NCI-H1105 treated with DMSO at 0.1 percent for 48 hours (cell line): ENCODE measurements at places on chromosomes 16 and 17.
A peak's percentile ranks its signal among the peaks of the same experiment; 100 is the strongest.

DNA sequence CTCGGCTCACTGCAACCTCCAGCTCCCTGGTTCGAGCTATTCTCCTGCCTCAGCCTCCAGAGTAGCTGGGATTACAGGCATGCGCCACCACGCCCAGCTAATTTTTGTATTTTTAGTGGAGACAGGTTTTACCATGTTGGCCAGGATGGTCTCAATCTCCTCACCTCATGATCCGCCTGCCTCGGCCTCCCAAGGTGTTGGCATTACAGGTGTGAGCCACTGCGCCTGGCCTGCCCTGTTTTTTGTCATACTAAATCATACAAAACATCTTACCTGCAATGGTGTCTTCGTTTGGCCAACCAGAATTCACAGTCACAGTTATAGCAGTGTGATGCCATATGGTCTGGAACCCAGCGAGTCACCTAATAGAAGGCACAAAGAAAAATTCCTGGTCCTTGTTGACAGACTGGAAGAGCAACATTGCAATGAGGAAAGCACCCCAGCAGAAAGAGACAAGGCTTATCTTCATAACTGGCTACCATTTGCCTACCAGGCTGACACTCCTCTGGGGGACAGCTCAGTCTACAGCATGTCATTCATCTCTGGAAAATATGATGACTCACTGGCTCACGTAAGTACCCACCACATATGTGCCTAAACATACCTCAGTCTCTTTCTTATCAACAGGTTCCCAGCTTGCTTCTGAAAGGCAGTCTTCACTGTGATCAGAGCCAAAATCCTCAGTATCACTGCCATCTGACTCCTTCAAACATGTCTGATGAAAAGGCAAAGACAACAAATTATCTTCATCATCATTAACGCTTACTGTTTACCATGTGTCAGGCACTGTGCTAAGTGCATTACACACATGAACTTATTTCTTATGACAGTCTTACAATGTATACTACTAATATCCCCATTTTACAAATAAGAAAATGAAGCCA, 4.3 kb upstream of the HSF5 start:
- DNase-seq, result no peak

DNA sequence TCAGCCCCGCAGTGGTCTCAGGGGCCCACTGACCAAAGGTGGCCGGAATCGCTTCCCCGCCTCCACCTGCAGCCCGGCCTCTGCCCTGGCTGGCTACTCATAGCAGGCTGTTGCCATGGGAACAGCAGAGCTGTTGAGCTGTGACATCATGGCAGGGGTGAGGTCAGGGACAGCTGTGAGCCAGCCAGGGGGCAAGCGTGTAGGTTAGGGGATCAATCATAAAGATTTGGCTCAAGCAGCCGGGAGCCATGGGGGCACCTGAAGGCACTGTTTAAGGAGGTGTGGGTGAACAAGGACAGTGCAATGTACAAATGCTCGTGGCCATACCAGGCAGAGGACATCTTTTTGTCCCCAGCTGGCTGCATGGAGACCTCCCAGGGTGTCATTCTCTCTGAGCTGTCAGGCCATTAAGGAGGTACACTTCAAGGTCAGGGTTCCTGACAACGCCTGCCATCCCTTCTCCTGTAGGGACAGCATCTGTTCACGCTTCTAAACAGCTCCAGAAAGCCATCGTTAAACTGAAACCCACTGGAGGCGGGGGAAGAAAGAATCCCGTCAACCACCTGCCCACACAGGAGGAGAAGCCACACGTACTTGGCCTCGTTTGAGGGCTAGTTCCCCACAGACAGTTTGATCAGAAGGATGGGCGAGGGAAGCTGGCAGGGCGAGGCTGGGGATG, at the start of gene CEP295NL:
Gene CEP295NL (minus strand): TSS at position 101 of the 679 bp plus-strand sequence. CDS start 1,373 bp downstream, outside the sequence.
- DNase-seq, result no peak

- no peak for DNase-seq
Measured at GRCh38 chr17:62737513-62737912, 70.6 kb downstream of the MARCHF10 start.

DNA sequence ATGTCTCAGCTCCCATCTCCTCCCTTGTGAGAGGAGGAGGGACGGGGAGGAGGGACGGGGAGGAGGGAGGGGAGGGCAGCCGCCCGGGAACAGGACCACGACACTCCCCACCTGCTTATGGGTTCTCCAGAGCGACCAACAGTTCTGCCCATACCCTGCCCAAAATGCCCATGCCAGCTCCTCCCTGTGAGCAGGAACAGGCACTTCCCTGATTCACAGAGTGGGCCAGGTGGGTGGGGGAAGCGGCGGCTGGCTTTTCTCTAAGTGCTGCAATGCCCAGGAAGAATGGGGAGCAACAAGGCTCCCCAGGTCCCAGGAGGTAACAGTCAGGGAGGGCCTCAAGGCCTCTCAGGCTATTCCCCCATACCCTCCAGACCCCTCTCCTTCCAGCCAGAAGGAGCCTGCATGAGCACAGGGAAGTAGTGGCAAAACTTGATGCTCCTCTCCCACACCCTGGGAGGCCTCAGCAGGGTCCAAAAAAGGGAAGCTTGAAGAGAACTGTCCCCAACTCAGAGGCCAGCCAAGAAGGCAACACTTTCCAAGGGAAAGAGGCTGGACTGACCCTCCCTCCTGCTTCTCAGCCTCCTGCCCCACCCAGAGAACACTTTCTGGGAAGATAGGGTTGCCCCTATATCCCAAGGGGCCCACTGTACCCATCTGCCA, 53.8 kb downstream of the MYO18A start:
- DNase-seq, result no peak

- DNase-seq, result no peak
Measured at GRCh38 chr17:48636177-48637018, 10.2 kb upstream of the HOXB9 start.

DNA sequence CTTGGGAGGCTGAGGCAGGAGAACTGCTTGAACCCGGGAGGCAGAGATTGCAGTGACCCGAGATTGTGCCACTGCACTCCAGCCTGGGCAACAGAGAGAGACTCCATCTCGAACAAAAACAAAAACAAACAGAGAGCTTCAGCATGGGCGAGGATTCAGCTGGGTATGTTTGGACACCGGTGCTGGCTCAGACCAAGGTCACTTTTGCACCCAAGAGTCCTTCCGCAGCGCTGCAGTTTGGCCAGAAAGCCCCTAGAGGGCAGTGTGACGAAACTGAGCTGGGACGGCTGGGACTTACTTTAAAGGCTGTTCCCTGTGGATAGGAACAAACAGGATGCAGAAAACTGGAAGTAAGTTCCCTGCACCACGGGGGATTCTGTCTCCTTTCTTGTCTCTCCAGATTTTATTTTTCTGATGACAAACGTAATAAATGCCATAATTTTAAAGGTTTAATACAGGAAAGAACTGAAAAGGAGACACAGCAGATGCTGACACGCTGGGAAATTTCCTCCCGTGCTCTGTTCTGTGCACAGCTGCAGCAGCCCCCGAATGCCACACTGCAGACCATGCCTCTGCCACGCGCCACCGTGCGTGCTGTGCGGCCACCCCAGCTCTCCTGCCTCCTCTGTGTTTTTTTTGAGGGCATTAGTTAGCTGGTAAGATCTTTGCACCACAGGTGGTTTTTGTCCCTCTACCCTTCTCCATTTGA, 25.2 kb upstream of the USP36 start:
- DNase-seq, result peak; percentile 42

DNA sequence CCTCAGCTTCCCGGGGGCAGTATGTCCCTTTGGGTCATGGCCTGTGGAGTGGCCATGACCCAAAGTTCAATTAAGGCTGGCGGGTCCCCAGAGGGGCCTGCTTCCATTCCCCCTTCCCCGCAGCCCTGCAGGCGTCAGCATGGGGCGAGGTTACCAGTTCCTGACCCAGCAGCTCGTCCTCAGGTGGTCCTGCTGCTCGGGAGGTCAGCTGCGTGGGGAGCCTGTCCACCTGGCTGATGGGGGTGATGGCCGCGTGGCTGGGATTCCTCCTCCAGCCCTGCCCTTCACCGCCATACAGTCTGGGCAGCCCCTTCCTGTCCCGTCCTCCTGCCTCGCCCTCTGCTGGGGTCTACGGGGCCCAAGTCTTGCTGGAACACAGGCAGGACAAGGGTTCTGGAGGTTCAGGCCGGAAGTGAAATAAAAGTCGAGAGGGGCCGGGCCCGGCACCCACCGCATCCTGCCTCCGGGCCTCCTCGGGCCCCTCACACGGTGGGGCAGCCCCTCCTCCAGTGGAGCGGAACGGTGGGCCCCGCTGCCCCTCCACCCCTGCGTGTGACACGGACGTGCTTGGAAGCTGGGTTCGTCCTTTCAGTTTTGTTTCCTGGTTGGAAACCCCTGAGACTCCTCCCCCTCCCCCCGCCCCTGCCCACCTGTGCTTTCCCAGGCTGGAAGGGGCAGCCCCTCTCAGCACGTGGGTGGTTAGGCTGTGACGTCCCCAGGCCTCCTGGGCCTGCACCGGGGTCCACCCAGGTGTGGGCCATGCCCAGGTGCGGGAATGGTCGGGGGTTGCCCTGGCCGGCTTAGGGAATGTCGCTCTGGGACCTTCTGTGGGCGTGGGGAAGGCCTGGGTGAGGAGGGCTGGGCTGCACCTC, 6.8 kb downstream of the UBALD2 start:
- no peak for DNase-seq

DNA sequence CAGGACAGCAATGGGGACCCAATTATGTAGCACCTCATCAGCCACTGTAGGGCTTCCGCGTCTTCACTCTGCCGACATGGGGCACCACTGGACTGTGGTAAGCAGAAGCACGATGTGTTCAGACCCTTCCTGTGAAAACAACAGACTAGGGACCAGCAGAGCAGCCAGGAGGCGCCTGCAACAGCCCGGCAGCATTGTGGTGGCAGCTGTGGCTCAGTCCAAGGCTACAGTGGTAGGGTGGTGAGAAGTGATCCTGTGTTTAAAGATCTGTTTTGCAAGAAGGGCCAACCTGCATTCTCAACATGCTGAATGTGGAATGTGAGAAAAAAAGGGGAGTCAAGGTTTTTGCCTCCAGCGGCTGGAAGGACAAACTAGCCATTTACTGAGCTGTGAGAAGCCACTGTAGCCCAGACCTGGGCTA, 80.8 kb downstream of the GAS7 start:
- DNase-seq, result no peak

- DNase-seq, result peak; percentile 43
Measured at GRCh38 chr17:49901460-49902331, 53.8 kb upstream of the TAC4 start.

DNA sequence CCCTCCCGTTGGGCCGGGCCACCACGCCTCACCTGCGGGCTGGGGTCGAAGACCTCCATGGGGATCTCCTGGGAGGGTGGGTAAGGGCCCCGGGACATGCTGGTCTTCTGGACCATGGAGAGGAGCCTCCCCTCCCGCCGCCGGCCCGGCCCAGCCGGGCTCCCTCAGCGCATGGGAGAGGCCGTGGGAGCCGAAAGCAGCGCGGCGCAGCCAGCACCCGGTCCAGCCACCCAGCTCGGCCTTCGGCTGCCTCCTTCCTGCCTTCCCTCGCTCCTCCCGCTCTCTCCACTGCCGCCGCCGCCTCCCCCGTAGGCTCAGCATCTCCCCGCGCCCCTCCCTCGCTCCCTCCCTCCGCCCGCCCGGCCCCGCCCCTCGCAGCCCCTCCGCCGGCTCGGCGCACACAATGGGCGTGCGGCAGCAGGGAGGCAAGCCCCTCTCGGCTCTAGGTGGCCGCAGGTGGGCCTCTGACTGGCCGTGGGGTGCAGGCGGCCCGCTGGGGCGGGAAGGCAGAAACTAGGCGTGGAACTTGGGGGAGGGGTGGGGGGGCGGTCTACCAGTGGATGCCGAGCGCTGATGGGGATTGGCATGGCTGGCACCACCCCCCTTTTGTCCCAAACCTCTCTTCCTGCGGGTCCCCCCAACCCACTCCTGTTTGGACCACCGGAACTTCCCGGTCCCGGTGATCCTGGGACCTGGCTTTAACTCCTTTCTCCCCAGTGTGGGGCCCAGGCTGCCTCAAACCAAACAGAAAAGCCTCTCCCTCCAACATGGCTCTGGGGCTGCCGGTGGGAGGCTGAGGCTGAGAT, at the start of gene CACNB1:
Gene CACNB1 (minus strand): TSS at position 290 of the 806 bp plus-strand sequence. CDS start 174 bp downstream, at position 116.
- peak; percentile 80 for DNase-seq

GRCh38 chr17:61404663-61404912, 4.9 kb downstream of the TBX2 start:
- peak; percentile 13 for DNase-seq

GRCh38 chr16:75236232-75236631, 15.2 kb downstream of the BCAR1 start:
- no peak for DNase-seq

DNA sequence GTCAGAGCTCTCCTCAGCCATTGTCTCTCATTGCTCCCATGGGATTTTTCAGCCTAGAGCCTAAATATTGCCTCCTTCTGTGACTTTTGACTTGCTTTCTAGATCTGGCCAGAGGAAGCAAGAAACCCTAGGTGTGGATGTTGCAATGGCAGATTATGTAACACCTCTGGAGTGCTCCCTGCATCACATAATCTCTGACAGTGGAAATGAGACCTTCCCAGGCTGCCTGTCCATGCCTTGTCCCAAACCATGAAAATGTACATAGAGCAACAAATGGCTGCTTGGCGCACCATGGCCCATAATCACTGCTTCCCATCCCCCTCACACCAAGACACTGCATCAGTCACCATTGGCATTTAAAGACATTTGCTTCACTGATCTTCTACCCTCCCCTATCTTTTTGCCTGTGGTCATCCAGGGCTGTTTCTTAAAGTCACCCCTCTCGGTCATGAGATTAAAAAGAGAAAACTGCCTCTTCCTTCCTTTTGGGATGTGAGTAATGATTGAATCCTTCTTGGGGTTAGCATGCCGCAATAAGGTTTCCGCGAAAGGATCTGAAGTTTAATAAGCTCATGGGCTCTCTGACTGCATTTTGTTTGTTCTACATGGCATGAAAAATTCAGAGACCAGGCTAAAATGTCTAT, 34.2 kb upstream of the CCL2 start:
- no peak for DNase-seq

- no peak for DNase-seq
Measured at GRCh38 chr16:65744401-65744800, 622.1 kb upstream of the CDH5 start.

DNA sequence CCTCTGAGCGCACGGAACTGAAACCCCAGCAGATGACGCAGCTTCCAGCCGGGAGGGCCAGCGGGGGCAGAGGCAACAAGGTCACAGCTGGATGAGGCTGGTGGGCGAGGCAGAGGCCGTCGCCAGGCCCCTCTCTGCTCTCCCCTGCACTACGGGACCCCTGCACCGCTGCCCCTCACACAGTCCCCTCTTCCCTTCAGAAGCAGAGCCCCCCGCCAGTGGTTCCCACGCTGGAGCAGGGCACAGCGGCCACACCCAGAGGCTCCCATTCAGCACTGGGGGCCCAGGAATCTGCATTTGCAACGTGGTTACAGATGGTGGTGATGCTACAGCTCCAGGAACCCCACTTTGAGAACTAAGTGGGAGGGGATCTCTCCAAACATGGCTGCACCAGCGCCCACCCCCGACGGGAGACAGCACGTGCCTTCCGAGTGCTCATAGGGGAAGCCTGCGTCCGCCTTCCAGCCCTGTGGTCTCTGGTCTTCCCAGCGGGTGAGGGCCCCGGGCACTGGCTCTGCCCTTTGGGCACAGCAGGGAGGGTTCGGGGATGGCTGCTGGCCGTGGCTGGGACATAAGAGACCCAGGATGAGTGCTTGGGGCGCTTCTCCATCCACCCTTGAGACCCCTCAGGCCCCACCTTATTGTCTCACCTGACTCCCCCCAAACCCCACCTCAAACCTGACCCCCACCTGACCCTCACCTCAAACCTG, 4.7 kb upstream of the RAB40B start:
- DNase-seq, result no peak
